ENCODE measurements at places on chromosomes 7 and 10.

- no peak for DNase-seq
These were observed 43.5 kb downstream of the VWA2 start for GRCh38 chr10:114282526-114282925.

GRCh38 chr7:32896564-32897347 lies 5.2 kb upstream of the KBTBD2 start:
- DNase-seq: no peak

GRCh38 chr7:103149808-103150180 lies 895 bp upstream of the NAPEPLD start:
- no peak for DNase-seq

DNA sequence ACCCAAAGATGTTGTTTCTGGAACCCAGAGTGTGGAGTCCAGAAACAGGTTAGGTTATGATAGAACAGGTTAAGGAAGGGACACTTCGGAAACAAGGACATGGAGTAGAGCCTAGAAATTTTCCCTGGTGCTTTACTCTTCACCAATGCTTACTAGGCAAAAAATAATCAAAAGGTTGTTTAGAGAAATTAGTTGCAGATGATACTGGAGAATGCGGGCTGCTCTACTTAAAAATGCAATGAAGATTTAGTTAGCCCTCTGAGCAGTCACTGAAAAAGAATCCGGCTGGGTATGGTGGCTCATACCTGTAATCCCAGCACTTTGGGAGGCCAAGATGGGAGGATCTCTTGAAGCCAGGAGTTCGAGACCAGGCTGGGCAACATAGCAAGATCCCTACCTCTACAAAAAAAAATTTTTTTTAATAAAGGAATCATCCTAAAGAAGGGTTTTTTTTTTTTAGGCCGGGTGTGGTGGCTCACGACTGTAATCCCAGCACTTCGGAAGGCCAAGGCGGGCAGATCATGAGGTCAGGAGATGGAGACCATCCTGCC lies 3.3 kb upstream of the UBE2H start:
- no peak for DNase-seq

DNA sequence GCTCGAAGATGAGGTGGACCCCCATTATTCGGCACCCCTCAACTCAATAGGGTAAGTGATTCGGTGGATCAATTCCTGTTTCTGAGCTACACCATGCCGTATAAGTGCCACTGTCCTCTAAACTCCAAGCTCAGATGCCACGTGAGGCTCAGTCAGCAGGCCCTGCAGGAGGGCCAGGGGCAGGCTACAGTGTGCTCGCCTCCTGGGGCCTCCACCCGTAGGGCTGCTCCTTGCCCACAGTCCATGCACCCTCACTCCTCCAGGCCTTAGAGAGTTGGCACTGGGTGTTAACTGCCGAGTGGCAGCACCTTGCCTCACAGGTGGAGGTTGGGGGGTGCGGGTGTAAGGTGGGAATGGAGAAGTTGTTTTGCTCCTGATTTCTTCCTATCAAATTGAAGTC lies 12.1 kb downstream of the C10orf53 start:
- DNase-seq: no peak

DNA sequence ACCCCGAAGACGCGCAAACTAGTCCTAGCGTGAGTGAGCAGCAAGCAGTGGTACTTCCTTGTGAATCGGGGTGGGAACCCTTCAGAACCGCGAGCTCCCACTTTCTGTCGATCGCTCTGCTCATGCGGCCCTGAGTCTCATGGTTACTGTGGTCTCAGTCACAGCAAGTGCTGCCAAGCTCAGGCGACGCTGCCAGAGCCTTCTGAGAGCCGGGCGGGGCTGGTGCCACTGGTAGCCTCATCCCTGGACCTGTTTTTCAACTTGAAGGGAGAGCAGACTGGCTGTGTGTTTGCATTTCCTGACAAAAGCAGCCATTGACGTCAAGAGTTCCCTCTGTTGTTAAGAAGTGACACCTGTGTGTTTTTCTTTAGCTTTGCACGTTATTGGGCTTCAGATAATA lies 32.9 kb upstream of the BHLHA15 start:
- no peak for DNase-seq

- DNase-seq: no peak
These were observed 62.4 kb upstream of the WAPL start for GRCh38 chr10:86583983-86584382.

- DNase-seq: no peak
These were observed 37.4 kb downstream of the RASGEF1A start for GRCh38 chr10:43229208-43230061.

DNA sequence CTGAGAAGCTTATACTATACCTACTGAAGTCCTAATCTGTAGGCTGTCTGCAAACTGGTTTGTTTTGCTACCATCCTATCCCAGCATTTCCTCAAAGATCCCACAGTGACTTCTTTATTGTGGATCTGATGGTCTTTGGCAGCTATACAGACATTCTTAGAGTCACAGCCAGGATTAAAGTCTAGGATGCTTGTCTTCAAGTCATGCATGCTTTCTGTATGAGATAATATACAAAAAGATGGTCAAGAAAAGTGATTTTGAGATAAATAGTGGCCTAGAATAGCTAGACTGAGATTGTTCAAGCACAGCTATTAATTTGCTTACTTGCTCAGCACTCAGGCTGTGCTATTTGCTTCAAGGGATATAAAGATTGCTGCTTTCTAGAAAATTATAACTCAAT lies 454.4 kb downstream of the AUTS2 start:
- DNase-seq: no peak

DNA sequence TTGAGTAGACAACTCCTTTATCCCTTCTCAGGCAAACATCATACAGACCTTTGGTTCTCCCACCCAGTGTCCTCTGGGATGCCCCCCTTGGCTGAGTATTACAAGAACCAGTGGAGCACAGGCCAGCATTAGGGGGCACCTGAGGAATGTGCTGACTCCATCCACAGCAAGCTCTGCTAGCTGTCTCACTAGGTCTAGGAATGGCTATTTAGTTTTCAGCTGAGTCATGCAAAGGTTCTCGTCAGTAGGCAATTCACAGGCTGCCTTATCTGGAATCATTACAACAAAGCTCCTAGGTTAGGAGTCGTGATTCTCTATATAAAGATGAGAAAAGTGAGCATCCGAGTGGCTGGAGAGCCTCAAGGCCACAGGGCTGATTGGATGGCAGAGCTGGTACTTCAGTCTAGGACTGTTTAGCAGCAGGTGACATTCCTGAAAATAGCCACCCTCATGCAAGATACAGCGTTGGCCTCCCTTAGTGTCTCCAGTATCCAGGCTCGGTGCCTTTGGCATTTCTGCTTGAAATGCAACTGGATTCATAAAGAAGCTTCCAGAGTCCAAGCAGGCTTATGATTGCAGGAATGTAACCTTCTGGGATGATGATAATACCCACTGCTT lies 75.8 kb downstream of the CDCA7L start:
- DNase-seq: no peak

DNA sequence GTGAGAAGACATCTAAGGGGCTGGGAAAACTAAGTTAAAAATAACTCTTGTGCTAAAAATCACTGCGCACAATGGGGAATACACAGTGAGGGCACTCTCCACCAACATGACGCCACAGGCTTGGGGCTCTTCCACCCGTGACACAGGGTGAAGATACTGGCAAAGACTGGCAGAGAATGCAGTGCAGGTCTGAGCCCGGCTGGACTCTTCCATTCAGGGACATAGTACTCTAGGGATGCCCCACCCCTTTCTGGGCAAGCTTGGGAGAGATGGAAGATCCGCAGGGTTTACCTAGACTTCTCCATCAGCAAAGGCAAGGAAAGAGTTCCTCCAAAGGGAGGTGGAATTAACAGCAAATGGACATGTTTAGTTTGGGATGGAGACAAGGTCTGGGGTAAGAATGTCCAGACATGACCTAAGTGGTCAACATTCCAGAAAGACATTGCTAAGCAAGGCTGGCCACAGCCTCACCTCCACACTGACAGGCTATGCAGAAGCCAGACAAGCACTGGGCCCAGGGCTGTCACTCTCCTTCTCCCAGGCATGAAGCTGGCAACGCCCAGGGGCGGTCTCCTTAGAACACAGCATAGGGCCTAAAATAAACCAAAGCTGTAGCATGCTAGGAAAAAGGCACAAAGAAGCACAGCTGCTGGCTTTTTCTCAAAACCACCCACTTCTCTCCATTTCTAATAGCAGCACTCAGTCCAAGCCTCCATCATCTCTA lies 28.1 kb downstream of the XPNPEP1 start:
- DNase-seq: peak; percentile 56

DNA sequence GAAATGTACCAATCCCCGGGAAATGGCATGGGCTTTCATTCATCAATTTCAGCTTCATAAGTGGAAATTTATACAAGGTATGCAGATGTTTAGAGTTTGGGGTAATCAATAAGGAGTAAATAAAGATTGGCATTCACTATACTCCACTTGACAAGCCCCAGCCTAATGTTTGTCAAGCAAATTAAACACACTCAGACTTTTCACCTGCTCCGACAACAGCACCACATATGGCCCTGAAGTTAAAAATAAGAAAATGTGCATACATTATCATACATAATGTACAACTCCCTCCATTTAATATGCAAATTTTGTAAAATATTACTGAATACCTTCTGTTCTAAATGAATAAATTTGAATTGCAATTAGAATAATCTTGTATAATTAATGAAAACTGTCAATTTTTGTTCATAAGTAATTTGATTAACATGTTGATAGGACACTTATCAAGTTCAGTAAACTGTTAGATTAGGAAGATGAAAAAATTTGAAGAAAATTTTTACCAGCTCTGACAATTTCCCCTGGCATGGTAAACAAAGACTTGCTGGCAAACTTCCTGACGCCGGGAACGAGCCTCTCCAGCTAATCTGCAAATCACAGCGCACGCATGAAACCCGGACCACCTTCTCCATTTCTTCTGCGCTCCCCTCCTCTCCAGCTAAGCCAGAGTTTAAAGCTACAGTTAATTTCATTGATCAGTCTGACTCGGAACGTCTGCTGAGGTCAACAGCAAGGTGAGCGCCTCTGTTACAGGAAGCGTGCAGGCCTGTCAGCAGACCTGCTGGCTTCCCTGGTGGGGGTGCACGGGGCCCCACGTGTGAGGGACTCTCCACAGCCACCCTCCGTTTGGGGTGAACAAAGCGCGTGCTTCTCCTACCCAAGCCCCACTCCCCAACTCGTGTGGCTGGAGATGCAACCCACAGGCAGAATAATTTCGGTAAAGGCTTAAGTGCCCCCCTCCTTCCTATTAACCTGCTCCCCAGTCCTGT lies 70.7 kb downstream of the EBF3 start:
- no peak for DNase-seq

GRCh38 chr10:131147301-131147975 lies 164.1 kb downstream of the TCERG1L start:
- no peak for DNase-seq

DNA sequence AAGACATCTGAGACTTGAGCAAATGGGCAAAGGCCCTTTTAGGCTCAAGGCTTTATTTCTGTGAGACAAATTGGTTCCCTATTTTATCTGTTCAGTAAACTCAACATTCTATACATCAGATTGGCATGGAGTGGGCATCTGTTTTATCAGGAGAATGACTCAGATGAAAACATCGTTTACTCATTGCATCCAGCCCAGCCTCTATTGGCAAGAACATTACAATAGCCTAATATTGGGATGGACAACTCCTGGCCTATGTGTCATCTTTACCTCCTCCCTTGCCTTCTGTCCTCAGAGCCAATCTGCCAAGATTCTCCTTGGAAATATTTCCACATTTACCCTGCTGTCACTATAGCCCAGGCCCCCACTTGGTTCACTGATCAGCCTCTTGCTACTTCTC lies 5.5 kb upstream of the BLNK start:
- no peak for DNase-seq

DNA sequence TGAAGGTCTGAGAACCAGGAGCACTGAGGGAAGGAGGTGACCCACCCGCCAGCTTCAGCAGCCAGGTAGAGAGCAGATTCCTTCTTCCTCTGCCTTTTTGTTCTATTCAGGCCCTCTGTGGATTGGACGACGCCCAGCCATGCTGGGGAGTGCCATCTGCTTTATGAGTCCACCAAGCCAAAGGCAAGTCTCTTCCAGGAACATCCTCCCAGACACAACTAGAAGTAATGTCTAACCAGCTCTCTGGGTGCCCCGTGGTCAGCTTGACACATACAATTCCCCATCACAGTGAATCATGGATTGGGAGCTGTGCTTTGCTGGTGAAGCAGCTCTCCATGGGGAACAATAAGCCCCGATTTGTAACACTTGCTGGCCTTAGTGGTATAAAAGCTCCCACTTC lies 125.2 kb downstream of the CCDC3 start:
- no peak for DNase-seq

- DNase-seq: no peak
These were observed 238.0 kb downstream of the EBF3 start for GRCh38 chr10:129725890-129726631.

GRCh38 chr10:124992462-124993344 lies 50.8 kb downstream of the ZRANB1 start:
- peak; percentile 56 for DNase-seq

DNA sequence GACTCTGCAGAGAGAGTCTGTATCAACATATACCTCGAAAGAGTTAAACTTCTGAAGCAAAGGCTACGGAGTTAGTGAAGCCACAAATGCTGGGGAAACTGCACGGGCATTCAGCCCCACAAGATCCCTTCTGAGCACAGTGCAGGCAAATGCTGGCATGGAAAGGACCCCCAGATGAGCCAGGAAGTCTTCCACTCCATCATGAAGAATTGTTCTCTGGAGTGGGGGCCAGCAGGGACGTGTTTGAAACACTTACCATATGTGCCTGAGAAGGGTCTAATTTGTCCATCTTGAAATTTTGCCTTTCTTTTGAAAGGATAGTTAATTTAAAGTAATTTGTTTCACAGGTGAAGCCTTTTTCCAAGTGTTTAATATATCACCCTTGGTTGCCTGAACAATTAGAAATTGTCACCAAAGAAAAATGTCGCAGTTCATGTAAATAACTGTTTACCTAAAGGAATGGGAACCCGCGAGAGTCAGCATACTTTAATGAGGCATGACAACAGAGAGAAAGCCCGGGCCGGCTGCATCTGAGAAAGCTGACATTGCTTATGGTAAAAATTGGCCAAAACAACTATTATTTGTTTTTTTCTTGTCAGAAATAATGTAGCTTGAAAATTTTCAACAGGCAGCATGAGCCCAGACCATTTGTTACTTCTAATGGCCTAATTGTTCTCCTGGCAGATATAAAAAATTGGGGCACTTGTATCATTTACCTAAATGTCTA lies 287.6 kb upstream of the MGMT start:
- DNase-seq: no peak

DNA sequence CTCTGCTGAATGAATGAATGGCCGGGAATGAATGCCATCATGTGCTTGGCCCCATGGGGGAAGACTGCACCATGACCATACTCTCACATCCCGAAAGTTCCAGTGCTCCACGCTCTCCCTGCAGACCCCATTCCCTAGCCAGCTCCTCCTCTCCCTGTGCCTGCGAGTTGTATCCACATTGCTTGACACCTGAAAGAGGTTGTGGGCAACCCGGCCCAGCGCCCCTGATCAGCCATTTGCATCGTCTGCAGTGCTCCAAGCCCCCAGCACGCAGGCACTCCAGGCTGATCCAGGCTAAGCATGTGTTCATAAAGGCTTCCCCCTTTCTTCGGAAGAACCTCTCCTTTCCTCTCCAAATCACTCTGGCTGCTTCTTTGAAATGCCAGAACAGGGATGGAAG lies 354.4 kb upstream of the MKI67 start:
- no peak for DNase-seq

GRCh38 chr7:107130487-107131220 lies 38.1 kb upstream of the HBP1 start:
- DNase-seq: no peak

GRCh38 chr7:155647734-155648133 lies 3.3 kb downstream of the RBM33 start:
- no peak for DNase-seq

- no peak for DNase-seq
These were observed 506.6 kb downstream of the ZNF37A start for GRCh38 chr10:38600696-38601095.

- DNase-seq: no peak
These were observed 193.7 kb upstream of the SVIL start for GRCh38 chr10:29828440-29828894.
